ENCODE measurements at places on chromosomes 4 and X. TPM values are rescaled to one million over a fixed set of nuclear protein-coding genes. Genes with fewer than 3 reads are reported as not detected.

GABRG1 gene
- total RNA-seq = not detected

USP17L15 gene
- total RNA-seq = not detected

GSX2 gene
- total RNA-seq = not detected

NXF2B gene
- not detected for total RNA-seq

UGT2B11 gene
- total RNA-seq = not detected

GRCh38 chrX:37796805-37797204 is 16.9 kb downstream of the CYBB start:
- DNase-seq = no peak

DNA sequence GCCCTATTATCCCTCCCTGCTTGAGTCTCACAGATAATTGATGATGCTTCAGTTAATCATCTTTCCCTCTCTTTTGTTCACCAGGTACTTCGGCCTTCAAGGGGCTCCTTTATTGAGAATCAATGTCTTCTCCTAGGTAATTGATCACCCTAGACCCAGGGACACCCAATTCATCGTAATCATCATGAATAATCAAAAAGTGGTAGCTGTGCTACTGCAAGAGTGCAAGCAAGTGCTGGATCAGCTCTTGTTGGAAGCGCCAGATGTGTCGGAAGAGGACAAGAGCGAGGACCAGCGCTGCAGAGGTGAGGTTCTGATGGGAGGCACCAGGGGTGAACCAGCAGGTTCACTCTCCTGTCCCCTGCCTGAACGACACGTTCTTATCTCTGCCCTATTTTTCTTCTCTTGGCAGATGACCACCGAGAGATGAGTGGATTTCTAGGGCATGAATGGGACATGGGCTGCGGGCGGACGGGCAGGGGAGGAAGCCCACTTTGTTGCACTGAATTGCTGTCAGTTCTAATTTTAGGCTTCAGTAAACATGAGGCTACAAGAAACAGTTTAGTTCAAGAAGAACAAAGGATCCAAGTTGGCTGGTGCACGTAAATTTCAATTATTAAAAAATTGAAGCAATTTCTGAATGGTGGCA is 80.5 kb downstream of the ALPK1 start:
- no peak for DNase-seq

- DNase-seq = no peak
Observed at GRCh38 chr4:17740702-17741101, 40.7 kb downstream of the FAM184B start.

GRCh38 chr4:88327665-88328064 is 43.3 kb upstream of the PPM1K start:
- no peak for DNase-seq

DNA sequence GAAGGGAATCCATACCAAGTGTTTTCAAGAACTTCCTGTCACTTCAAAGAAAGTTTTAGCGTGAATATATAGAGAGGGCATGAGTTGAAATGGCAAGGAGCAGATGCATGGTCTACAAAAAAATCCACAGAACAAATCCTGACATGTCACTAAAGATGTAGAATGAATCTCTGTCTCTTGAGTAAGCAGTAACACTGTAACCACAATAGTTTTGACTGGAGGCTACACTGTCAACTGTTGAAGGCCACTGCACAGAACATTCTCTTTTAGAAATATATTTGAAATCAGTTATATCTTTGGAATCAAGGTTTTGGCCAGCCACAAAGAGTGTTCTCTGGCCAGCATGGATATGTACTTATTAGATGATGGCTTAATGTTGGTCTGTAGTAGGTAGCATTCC is 83.8 kb downstream of the VCX3B start:
- no peak for DNase-seq

DNA sequence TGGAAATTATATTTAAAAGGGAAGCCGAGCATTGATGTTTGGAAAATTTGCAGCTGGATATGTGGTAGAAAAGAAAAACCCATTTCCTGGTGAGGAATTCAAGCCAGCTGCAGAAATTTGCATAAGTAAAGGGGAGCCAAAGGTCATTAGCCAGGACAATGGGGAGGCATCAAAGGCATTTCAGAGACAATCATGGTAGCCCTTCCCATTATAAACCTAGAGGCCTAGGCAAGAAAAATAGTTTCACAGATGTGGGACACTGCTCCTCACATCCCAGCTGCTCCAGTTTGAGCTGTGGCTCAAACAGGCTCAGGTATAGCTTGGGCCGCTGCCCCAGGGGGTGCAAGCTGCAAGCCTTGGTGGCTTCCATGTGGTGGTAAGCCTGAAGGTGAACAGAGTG is 35.8 kb downstream of the NAP1L3 start:
- DNase-seq = no peak

DNA sequence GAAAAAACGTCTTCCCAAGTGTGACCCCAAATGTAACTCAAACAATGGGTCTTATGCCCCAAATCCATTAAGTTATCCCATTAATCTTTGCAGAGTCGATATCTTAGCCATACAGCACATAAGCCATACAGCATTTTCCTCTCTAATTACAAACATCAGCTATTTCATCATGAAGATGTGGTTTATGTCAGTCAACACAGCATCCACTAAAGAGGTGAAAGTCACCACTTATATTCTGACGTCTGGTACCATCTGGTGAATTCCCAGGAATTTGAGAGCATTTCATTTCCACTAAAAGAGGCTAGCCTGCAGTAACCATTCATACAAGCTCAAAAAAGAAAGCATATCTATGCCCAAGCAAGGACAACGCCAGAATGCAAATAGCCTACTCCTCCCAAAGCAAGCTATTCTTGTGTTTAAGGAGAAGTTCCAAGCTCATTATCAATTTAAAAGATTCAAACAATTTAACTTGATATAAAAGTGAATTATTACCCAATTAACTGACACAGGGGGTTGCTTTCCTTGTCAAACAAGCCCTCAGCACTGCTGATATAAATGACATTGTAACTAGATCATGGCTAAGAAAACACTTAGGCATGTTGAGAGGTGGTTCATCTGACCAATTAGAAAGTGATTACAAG is 203.3 kb downstream of the ANTXR2 start:
- no peak for DNase-seq

DNA sequence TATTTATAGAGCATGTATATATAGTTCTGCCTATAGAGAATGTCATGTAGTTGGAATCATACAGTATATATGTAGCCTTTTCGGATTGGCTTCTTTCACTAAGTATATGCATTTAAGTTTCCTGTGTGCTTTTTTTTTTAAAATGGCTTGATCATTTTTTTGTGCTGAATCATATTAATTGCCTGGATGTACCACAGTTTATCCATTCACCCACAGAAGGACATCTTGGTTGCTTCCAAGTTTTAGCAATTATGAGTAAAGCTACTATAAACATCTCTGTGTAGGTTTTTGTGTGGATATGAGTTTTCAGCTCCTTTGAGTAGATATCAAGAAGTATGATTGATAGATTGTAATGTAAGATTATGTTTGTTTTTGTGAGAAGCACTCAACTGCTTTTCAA is 23.8 kb downstream of the PTTG2 start:
- DNase-seq = no peak

GRCh38 chr4:23814587-23814986 is 75.3 kb downstream of the PPARGC1A start:
- DNase-seq = no peak

DNA sequence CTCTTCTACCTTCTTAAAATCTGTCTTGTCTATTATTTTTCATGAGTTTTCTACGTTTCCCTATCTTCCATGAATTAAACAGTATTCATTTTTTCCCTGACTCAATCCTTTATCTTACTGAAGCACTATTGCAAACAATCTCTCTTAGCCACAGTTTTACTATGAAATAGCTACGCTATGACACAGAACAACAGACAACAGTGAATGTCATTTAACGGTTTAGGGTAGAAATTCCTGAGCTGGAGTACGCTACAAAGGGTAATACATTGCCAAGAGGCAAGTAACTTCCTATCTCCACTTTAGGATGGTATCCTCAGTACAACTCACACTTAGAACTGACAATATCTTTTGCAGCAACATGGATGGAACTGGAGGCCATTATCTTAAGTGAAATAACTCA is 552.6 kb downstream of the INPP4B start:
- no peak for DNase-seq

DNA sequence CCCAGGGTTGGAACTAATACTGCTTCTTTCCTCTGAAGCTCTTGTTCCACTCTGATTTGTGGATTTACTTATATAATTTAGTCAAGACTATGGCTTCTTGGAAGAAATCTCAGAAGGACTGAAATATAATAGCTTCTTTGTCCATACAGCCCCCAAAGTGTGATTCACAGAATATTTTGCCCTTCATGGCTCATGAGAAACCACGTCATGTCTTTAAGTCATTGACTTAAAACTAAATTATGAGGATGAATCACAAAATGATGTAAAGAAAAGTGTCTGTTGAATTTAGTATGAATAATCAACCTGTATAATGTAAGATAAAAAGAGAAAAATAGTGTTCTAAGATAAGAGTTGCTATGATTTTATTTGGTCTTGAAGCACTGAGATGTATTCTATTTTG is 43.3 kb upstream of the AGA start:
- DNase-seq = no peak

Data from hematopoietic multipotent progenitor cell (in vitro differentiated cells).